Daoy (cell line): ENCODE measurements at places on chromosomes 6 and 20. TPM values are rescaled to one million over a fixed set of nuclear protein-coding genes. Genes with fewer than 3 reads are reported as not detected.

GRCh38 chr20:43322851-43323250 lies 133.1 kb upstream of the PTPRT start:
- peak; percentile 6 for DNase-seq

DNA sequence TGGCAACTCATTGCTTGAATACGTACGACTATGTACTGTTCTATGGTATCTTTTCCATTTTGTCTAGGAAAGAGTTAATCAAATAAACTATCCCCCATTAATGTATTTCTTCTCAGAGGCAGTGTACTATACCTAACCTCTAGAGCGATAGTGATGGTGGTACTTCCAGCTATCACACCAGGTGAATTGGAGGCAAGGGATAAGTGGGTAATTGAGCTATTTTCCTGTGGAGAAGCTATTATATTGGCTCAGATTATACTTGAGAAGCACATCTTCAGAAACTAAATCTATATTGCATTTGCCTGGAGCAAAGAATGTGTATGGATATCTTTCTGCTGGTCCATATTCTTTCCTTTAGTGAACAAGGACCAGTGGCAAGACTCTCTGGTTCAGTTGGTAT lies 430.7 kb upstream of the KHDRBS2 start:
- DNase-seq: no peak

GPSM3 gene
- 2.2 and 6.6 TPM in 2 replicates for total RNA-seq

TINAG gene
- total RNA-seq: not detected in 2 replicates

BEND6 gene
- total RNA-seq: 8.1 and 9.0 TPM in 2 replicates
